NCI-H1092 (cell line): ENCODE measurements at places on chromosomes 1 and 21.

GRCh38 chr21:42569732-42570301, 56.2 kb downstream of the SLC37A1 start:
- DNase-seq: no peak

GRCh38 chr1:89989799-89990198, 5.1 kb upstream of the ZNF326 start:
- DNase-seq: no peak

- no peak for DNase-seq
These were observed 4.5 kb downstream of the RAB7B start for GRCh38 chr1:205998457-205999241.

DNA sequence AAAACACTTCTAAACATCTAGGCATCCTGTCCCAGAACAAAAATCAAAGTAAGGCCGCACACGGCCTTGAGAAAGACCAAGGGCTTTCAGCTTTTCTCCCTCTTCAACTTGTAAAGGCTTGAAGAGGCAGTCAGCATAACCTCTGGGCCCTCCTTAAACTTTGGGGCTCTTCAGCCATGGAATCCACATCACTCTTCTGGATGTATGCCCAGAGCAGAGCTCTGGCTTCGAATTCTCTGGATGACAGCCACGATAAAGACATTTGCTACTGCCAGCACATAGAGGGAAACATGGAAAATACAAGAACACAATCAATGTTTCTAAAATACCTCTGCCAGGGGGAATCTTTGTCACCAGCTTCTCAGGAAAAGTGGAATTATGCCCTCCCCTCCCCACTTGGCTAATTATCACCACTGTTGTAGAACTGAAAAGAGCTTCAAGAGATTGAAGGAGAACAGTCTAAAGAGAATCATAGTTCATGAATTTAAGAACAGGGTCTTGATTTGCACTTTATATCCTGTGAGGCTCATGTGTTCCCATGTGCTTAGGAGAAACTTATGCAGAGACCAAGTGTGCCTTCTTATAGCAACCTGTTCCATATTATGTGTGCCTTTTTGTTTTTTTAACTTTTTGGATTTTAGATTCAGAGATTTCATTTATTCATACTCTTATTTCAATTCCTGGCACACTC, 39.0 kb upstream of the DPT start:
- no peak for DNase-seq

GRCh38 chr1:212514782-212515181, 82.1 kb downstream of the NENF start:
- DNase-seq: no peak

DNA sequence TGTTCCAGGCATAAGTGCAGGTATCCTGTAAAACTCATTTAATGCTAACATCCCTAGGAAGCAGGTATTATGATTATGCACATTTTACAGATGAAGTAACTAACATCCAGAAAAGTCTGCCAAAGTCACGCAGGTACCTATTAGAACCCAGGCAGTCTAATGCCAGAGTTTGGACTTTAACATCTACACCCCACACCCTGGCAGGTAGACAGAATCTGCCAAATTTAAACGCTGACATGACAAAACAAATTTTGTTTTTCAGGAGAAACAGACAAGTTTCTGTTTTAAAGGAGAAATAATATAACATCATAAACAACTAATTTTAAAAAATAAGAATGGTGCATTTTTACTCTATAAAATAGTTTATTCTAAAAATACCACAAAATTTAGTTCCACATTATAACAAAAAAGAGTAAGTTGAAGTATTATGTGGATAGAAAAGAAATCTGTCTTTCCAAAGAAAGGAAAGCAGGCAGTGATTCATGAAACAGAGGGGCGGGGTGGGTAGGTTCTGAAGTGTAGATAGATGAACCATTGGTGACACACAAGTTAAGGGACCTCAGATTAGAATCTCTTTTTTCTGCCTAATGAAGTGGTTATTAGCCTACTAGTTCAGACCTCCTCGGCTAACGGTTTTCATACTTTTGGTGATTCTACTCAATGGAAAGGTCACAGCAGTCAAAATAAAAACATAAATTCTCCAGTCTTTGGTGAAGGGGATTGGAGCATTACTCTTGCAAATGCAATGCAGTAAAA, 1.7 kb downstream of the ASPM start:
- DNase-seq: no peak
